ENCODE measurements at places on chromosomes 1 and 21.

- DNase-seq, result no peak
Observed at GRCh38 chr21:35005077-35005476, 44.0 kb downstream of the RUNX1 start.

- DNase-seq, result no peak
Observed at GRCh38 chr1:83547901-83548300, 451.0 kb downstream of the TTLL7 start.

GRCh38 chr1:26541816-26542711 is 12.5 kb downstream of the RPS6KA1 start:
- peak; percentile 74 for DNase-seq

DNA sequence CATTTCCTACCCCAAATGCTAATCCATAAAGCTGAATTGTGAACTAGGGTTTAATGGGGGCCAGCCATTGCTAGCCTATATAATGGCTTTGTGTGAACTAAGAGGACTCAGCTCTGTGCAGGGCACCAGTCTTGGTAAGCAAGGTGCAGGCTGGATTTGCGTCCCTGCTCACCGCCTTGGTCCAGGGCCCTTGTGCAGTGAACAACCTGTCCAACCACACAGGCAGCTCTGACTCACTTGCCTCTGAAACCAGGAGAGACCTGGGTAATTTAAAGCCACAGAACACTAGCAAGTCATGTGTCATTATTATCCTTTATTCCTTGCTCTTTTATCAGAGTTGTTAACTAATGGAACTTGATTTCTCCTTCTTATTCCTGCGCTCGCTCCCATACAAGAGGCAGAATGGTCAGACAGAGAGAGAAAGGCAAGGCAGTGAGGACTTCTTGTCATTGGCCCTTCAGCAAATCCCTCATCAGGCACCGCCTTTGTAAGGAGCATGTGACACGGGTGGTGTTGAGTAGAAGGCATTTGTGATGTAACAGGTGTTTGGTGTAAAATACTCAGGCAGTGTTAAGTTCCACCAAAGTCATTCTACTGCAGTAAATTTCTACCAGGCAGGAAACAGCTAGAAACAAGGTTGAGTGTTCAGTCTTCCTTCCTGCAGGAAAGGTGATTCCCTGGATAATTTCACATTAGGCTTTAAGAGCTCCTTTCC is 67.3 kb upstream of the OLIG2 start:
- DNase-seq, result no peak

DNA sequence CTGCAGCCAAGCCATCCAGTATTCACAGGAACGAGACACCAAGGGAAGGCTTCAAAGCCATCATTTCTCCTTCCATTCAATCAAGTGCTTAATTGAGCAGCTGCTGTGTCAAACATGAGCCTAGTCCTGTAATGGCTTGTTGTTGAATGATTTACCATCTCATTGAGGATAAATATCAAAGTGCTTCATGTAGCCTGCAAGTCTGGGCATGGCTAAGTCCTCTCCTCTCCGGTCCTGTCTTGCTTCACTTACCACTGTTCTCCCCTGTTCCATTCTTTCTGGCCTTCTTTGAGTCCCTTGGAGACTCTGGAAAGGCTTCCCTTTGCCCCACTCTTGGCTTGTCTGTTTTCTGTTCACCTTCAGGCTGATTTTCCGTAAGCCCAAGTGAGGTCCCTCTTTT is 279.8 kb downstream of the PBX1 start:
- no peak for DNase-seq

- no peak for DNase-seq
Observed at GRCh38 chr1:179169616-179170467, 59.6 kb downstream of the ABL2 start.

DNA sequence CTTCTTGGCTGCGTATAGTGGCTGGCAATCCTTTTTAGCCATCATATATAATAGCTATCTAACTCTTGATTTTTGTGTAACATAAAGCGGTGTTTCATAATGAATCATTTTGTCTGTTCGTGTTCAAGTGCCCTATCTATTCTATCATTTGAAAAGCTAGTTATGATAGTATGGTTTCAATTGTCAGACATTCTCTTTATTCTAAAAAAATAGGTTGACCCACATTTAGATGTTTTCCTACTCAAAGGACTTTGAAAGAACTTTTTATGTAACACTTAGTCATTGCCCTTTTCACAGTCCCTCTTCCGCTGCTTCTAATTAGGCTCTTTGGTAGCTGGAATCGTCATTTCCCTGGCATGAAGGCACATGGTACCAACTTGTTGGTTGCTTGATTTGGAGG is 272.2 kb upstream of the B3GALT2 start:
- DNase-seq, result no peak

GRCh38 chr1:234586304-234586703 is 23.7 kb downstream of the IRF2BP2 start:
- no peak for DNase-seq

DNA sequence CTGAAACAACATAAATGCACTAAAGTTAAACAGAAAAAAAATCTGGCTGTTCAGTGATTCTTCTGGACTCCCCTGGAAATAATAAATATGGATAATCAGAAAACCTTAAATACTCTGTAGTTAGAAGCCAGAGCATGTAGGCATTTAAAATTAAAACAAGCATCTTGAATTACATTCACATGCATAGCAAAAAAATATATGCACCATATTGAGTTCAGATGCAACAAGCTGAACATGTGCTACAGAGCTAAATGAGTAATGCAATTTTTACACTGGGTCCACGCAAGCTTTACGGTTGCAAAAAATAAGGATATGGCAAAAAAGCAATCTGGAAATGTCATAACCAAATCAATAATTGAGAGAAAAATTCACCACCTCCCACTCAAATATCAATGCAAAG is 11.5 kb upstream of the KCNT2 start:
- DNase-seq, result no peak

DNA sequence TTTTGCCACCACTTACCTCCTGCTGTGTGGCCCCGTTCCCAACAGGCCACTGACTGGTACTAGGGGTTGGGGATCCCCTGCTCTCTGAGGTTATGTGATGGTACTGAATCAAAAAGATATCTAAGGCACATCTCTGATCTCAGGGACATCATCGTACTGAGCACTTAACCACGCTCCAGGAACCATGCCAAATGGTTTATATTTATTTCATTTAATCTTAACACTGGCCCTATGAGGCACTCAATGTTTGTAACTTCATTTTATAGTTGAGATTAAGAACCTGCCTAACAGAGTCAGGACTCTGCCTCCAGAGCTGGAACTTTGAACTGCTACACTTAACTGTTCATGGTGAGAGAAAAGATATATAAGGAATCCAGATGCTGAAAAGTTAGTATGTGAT is 98.0 kb upstream of the HP1BP3 start:
- DNase-seq, result no peak

DNA sequence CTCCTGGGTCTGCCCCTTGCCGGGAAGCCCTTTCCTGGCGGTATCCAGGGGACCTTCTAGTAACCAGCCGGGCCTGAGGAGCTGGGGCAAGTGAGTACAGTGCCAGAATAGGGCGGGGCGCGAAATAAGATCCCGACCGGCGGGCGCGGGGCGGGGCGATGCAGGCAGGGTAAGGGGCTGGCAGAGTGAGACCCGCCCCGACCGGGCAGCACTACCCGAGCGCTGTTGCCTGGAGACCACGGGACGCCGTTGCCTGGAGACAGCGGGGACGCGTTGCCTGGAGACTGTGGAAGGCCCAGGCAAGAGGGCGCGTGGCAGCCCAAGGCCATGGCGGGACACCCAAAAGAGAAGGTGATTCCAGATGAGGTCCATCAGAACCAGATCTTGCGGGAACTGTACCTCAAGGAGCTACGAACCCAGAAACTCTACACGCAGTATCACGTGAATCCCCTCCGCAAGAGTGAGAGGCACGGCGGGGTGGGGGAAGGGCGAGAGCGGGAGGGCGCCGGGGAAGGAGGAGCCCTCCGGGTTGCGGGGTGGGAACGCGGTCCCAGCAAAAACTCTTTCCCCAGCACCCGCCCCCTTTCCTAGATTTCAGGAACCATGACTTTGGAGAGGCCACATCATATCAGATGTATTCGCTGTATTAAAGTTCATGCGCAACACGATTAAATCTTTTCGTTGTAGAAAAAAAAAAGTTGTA is 24.3 kb downstream of the EBNA1BP2 start:
- DNase-seq, result no peak

DNA sequence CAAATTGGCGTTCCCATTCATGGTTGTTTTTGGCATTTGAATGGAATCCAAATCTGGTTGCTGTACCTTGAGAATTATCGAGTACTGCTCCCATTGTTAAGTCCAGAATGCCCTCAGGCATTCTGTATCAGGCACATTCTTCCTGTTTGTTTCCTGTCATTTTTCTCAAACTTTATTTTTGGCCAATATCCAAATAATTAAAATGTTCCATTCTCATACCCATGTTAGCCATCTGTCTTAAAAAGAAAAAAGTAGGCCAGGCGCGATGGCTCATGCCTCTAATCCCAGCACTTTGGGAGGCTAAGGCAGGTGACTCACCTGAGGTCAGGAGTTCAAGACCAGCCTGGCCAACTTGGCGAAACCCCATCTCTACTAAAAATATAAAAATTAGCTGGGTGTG is 29.3 kb upstream of the SHISA4 start:
- no peak for DNase-seq

DNA sequence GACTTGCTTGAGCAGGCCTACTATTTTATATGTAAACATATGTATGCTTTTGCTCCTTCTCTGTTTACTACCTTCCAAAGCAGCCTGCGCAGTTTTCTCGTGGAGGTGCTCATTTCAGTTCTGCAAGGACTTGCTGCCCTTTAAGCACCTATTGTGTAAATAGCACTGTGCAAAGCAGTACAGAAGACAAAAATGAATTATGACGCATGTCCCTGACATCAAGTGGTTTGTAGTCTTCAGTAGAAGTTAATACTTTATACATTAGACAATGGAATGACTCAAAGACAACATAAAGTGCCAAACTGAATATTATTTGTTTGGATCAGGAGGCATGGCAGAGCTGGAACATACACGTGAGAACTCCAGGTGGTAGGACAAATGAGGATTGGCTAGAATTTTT is 611.7 kb downstream of the LMO4 start:
- DNase-seq, result no peak

GRCh38 chr1:180841415-180841814 is 71.3 kb upstream of the KIAA1614 start:
- DNase-seq, result no peak

DNA sequence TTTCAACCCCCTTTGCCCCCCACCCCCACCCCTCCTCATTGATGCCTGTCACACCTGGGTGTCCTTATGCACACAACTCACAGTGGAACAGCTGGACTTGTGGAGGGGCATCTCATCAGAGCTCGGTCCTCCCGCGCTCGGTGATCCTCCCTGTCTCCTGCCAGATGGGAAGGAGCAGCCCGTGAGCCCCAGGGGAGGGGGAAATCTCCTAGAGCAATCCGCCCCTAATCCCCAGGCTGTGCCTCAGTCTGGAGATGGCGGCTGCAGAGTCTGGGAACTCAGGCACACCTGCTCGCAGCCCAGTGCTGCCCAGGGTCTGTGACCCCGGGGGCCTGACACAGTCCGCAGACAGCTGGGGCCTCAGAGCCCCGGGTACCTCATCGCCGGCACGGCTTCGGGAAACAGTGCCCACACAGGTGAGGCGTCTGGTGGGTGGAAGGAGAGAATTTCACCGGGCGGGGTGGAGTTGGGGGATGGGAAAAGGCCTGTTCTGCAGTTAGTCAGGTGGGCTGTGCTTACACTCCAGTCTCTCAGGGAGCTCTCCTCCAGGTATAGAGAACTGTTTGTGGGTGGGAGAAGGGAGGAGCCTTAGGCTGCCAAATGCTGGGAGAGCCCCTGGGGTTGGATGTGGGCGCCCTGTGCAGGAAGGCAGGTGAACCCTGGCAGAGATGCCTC is 29.3 kb downstream of the TMCC2 start:
- no peak for DNase-seq

- DNase-seq, result no peak
Observed at GRCh38 chr21:41951876-41952567, 1.8 kb downstream of the C2CD2 start.

Measured in esophagus squamous epithelium (tissue), 5 donors.